ENCODE measurements at places on chromosomes 7 and 10. TPM values are rescaled to one million over a fixed set of nuclear protein-coding genes. Genes with fewer than 3 reads are reported as not detected.

DNA sequence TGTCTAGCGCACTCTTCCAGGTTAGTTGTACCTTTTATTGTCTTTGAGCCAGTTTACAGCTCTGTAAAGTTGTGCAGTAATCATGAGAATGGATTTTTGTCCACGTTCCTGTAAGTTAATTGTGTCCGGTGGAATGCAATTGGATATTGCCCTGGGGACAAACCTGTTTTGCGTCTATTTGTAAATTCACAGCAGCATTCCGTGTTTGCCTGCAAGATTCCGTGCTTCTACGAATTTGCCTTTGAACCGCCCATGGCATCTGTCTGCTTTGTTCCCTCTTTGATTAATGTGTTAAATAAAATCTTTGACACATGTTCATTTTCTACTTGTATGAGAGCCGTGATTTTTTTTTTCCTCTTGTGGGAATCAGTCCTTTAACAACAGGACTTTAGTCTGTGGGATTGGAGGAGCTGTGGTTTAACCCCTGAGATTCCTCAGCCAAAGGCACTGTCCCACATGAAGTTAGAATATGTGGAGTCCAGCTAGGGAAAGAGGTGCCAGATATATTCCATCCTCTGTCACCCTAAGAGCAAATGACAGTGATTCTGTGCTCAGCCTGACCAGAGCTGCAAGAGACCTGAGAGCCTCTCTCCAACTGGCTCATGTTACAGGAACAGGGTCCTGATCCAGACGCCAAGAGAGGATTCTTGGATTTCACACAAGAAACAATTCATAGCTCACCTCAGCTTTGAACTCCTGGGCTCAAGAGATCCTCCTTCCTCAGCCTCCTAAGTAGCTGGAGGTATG is 126.3 kb downstream of the COL26A1 start:
- DNase-seq, result no peak

DNA sequence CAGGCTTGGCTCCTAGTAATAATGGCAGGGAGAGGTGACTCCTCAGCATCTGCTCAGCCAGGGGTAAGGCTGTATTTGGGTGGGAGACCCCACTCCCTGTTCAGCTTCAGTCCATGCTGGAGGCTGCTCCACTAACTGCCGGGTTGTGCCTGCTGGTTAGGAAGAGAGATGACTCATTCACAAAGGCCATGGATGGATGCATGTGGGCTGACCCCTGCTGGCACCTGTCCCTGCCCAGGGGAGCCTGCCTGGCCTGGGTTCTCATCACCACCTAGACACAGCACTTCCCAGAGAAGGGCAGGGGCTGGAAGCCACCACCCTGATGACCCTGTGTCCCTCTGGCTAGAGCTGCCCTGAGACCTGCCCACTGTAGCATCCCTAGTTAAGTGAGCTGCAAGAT is 59.0 kb downstream of the VSTM4 start:
- DNase-seq, result no peak

- DNase-seq, result no peak
These were observed 444.0 kb upstream of the ZWINT start for GRCh38 chr10:56805022-56805421.

DNA sequence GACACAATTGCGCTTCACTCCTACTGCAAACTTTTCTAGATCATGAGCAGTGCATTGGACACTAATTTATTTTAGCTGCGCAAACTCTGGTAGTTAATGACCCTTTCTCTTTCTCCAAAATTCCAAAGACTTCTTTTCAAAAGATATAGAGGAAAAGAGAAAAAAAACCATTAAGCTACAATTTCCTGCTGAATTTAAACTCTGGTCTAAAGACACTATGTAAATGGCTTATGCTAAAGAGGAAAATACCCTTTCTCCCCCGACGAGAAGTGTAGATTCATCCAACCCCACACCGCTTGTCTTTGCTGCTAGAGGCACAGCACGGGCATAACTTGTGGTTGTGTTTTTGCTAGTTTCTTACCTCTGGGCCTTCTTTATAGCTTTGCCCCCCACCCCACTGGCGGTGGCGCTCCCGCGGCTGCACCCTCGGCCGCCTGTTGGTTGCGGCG is 84.1 kb downstream of the SNX10 start:
- no peak for DNase-seq

Gene ASIC3
- total RNA-seq, result 6.7 TPM

Gene GBX1
- not detected for total RNA-seq

Gene LLCFC1
- not detected for total RNA-seq

Gene SPAG6
- not detected for total RNA-seq

Gene TMEM130
- not detected for total RNA-seq

Gene HOXA7
- not detected for total RNA-seq
